ENCODE measurements at places on chromosomes 6 and 20.

GRCh38 chr20:17520583-17520982 is 10.6 kb downstream of the BFSP1 start:
- no peak for DNase-seq

DNA sequence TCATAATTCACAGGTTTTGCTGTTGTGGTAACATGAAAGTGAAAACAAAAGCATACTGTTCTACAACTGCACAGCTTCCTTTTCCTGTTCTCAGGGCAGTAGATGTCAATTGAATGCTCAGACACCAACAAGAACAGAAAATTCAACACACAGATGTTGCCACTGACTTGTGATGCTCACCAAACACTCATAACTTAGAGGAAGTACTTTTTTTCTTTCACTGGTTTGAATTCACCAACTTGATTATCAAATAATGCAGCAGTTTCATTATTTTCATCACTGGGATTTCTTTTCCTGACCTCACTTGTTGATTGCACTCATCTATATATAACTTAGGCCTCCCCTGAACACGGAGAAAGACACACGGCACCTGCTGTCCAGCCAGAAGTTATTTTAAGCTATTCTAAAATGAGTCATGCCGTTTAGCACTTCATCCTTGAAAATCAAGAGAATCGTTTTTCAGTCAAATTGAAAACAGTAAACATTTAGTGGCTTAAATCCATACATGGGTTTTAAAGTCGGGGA is 949 bp downstream of the TXLNB start:
- DNase-seq = no peak

DNA sequence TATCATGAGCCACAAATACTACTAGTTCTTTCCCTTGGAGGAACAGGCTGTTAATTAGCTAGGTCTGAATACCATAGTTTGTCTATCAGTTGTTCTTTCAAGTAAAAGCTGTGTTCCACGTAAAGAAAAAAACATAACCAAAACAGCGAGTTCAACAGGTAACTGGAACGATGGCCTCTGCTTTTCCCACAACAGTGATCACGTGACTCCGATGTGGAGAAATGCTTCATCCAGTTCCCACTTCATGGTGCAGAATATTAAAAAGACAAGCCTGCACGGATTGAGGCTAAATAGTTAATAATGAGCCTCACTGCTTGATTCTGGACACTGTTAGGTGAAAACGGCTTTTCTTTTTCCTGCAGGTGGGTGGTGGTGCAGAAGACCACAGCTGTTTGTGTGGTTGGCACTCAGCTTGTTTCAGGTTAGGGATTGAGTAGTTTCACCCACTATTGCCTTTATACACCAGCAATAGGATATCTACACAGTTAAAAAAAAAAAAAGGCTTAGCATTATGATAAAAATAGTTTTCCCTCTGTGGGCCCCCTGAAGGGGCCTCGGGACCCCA is 88.1 kb downstream of the DACT2 start:
- DNase-seq = no peak

GRCh38 chr20:32443386-32443974 is 85.3 kb downstream of the ASXL1 start:
- no peak for DNase-seq

DNA sequence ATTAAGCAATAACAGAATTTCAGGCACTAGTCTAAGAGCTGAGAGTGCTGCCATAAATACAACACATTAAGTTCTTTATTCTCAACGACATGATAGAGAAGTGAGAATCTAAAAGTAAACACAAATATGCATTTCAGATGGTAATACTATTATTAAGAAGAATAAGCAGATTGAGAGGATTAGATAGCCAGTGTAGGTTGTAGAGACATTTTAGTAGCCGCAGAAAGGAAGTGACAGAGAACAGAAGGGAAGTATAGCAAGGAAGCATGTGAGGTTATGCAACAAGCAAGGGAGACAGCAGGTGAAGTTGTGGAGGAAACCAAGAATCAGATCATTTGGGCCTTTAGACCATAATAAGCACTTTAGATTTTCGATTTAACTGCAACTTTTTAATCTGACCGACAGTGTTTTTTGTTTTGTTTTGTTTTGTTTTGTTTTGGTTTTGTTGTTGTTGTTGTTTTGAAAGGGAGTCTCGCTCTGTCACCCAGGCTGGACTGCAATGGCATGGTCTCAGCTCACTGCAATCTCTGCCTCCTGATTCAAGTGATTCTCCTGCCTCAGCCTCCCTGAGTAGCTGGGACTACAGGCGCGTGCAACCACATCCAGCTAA is 737.0 kb upstream of the ADGRB3 start:
- no peak for DNase-seq

DNA sequence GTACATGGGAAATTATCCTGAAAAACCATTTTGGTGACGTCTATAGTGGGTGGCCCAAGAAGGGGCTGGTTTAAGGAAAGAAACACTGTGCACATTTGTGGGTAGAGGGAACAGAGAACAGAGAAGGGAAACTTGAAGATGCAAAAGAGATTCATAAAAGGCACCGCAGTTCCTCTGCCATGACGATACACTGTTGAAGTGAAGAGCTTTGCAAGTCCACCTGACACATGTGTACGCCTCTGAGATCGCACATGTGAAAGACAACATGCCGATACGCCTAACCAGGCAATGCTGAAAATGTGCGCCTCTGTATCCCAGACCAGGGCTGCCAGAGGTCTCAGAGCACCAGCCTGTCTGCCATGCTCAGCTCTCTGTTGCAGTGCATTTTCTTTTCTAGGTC is 180.9 kb downstream of the KIF16B start:
- no peak for DNase-seq

- no peak for DNase-seq
Measured at GRCh38 chr6:44920952-44921491, 407.1 kb upstream of the RUNX2 start.

DNA sequence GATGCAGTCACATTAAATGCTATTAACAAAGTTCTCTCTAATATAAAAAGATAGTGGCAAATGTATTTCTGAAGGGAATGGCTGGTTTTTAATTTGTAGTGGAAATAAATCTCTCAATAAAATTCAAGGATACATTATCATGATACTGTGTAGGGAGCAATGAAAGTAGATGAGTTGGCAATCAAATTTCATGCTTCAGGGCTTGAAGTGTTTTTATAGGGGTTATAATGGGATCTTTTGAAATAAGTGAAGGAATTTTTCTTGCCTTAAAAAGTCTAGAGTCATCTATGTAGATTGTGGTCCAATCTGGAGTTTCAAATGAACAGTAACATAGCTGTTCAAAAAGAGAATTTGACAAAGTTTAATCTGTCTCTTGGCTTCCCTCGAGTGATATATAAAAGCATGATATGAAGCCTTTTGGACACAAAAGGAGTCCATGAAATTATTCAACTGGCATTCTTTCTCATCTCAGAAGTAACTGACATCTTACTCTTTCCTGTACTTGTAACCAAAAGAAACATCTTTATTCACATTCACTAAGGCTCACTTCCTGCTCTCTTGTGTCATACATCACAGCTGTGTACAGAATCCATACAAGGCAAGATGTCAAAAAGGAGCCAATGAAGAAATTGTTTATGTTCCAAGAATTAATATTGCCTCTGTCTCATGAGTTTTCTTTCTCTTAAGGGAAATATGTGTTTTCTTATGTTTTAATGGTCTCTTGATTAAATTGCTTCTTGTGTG is 591.0 kb upstream of the GJE1 start:
- no peak for DNase-seq

DNA sequence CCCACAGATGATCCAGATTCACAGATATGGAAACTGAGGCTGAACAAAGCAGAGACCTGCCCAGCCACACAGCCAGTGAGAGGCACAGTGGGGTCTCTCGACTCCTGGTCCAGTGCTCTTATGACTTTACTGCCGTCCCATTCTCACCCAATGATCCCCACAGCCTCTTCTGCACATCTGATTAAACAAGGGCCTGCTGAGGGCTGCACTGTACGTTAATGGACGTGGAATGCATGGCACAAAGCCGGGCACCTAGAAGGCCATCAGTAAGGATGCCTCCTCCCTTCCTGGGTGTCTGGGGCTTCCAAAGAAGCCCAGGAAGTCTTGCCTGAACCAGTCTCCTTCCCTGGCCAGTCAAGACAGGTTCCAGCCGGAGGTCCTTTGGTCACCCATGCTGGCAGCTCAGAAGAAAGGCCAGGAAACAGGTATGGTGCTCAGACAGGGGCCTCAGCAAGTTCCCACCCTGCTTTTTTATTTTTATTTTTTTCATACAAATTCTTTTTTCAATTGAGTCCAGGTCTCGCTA is 3.8 kb downstream of the TFEB start:
- DNase-seq = no peak

- no peak for DNase-seq
Measured at GRCh38 chr20:57091748-57092111, 174.7 kb downstream of the BMP7 start.

- DNase-seq = no peak
Measured at GRCh38 chr6:2102316-2102883, 143.0 kb downstream of the GMDS start.

GRCh38 chr6:79238919-79239318 is 4.4 kb upstream of the HMGN3 start:
- no peak for DNase-seq

- no peak for DNase-seq
Measured at GRCh38 chr6:45681860-45682511, 304.3 kb upstream of the SUPT3H start.

DNA sequence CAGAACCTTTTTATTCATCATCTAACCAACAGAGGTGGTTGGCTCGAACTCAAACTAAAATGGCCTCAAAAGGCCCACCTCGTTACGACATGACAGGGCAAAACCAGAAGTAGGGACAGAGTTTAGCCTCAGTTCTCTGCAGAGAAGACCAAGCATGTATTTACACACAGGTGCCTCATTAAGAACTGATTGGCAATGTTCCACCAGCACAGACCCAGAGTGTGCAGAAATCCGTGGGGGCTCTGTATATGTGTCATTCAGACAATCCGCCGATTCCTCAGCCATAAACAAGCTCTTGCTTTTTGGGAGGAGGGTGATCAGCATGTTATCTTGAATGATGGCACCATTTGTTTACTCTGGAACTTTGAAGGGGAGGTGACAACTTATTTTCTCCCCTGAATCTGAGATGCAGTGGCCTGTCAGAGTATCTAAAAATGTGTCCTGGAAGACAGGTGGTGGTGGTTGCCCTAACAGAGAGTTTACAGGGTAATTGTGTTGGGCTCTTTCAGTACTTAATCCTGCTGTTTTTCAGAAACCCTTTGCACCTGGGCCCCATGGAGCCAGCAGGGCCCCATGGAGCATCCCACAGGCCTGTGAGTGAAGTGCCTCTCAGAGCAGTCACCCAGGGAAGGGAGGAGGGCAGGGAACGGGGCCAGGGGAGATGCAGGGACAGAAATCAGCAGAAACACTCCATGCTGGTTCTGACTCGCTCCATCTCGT is 29.1 kb upstream of the C20orf203 start:
- DNase-seq = no peak

GRCh38 chr6:15881150-15881549 is 218.3 kb upstream of the DTNBP1 start:
- DNase-seq = no peak

DNA sequence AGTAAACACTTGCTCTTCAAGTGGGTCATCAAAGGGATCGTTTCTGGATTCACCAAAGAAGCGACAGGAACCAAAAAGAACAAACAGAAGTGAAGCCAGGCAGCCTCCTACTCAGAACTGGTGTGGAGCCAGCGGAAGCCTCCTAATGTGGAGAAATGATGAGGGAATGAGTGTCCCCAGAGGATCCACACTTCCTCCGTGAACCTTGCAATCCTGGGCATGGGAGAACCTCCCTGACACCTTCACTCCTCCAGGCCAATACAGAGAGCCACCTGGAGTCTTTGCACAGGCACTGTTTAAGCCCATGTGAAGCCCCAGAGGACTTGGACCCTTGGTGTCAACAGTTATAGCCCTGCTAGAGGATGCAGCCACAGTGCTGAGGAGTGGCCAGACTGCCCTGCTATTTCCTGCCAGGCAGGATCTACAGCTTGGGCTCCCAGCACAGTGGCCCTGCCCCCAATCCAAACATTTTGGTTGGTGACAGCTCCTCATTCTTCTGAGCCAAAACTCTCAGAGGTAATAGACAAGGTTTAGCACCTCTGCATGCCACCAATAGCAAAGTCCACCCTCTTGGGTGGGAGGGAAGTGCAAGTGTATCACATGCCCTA is 23.2 kb upstream of the SERINC1 start:
- DNase-seq = no peak

DNA sequence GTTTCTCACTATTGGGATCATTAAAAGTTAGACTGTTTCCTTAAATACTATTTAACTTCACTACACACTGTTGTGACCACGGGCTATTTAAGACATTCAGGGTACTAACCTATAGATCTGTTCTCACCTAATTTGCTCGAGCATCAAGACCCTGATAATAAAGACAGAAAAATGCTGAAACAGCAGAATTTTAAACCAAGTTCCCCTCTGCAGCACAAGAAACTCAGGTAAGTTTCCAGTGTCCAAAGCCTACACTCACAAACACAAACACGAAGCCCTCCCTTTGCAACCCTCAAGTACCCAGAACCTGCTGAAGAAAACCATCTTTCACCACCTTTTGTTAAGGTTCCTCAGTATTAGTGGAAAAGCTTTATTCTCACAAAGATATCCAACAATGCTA is 4.0 kb downstream of the SNX5 start:
- DNase-seq = no peak

DNA sequence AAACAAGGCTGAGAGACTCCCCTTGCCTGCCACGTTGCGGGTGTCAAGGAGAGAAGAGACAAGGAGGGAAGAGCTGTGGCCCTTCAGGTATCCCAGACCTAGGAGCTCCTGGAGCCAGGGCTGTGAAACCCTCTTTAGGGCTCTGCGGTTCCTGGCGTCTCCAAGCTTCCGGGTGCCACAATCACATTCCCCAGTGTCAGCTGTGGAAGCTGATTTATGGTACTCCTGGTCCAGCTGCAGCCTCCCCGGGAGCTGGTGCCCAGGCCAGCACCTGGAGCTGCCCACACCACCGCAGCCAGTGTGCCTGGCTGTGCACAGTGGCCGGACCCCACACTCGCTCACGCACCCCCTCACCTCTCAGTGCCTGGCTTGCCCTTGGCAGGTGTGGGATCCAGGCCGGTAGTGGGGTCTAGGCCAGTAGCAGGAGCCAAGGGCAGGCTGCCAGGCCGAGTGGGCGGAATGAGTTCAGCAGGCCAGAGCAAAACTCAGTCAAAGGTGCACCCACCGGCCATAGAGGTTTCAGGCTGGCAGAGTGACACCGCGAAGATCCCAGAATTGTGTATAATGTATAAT is 58.9 kb upstream of the L3MBTL3 start:
- DNase-seq = no peak

GRCh38 chr6:3759646-3760232 is 8.2 kb upstream of the PXDC1 start:
- no peak for DNase-seq

All from stimulated activated CD4-positive, alpha-beta T cell treated with anti-CD3 and anti-CD28 coated beads, Interleukin-1b, Interleukin-23, amount 100 ng/mL, for 1 hour (primary cell).